ENCODE measurements at places on chromosomes 6 and 20. TPM values are rescaled to one million over a fixed set of nuclear protein-coding genes. Genes with fewer than 3 reads are reported as not detected.

Gene PPP1R3G
- total RNA-seq: 3.0 TPM

Gene HMGCLL1
- total RNA-seq: 0.93 TPM

Gene DNAH8
- under 0.01 TPM for total RNA-seq

Gene TUBB
- 533 TPM for total RNA-seq

- peaks cover 6% of the 10 kb centered on the region for H3K36me3 ChIP-seq
- no peak for DNase-seq
- no peak overlapping the region for H3K4me3 ChIP-seq
- no peaks in the 10 kb centered on the region for H3K27me3 ChIP-seq
Observed at GRCh38 chr6:139165324-139165723, 30.4 kb downstream of the HECA start.

GRCh38 chr20:33796907-33797544 is 14.1 kb upstream of the CHMP4B start:
- no peak overlapping the region for H3K4me3 ChIP-seq
- no peak for DNase-seq

DNA sequence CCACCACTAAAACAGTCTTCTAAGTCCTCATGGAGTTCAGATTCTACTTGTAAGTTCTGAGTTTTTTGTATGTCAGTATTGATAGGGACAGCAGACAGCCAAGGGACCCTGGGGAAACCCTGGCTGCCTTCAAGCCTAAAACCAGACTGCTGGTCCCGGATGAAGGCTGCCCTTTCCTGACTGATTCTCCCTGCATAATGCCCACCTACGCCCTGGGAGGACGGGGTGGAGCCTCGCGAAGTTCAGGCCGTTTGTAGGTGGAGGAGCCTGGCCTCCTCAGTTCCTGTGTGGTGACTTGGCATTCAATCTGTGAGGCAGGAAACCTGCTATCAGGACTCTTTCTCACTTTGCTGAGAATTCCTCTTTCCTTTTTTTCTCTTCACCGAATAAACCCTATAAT is 120.3 kb upstream of the LGSN start:
- no peaks in the 10 kb centered on the region for H3K4me1 ChIP-seq
- no peak for DNase-seq
- H3K27ac ChIP-seq: no peak overlapping the region
- H3K27me3 ChIP-seq: no peaks in the 10 kb centered on the region

- no peak overlapping the region for H3K27ac ChIP-seq
- H3K27me3 ChIP-seq: no peaks in the 10 kb centered on the region
- no peak for DNase-seq
- no peaks in the 10 kb centered on the region for H3K4me1 ChIP-seq
- H3K36me3 ChIP-seq: no peaks in the 10 kb centered on the region
Observed at GRCh38 chr20:13654463-13655023, 15.8 kb upstream of the TASP1 start.

GRCh38 chr20:50746138-50746940 is 15.0 kb downstream of the PARD6B start:
- H3K27me3 ChIP-seq: no peaks in the 10 kb centered on the region

DNA sequence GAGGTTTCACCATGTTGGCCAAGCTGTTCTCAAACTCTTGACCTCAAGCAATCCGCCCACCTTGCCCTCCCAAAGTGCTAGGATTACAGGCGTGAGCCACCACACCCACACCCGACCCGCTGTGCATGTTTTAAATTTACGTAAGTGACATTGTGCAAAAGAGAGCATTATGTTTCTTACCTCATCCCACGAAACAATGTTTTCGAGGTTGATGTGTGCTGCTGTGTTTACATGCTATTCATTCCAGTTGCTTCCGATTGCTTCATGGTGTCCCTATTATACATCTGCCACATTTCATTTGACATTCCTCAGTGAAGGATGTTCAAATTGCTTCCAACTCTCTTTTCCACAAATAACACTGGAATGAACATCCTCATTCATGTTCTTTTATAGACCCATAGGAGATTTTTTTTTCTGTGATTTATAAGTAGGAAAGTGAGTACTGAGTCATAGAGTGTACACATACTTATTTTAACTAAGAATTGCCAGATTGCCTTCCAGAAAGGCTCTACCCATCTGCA is 403.9 kb upstream of the JARID2 start:
- no peaks in the 10 kb centered on the region for H3K27me3 ChIP-seq
- no peak overlapping the region for H3K4me3 ChIP-seq
- no peak overlapping the region for H3K27ac ChIP-seq
- DNase-seq: no peak

- no peaks in the 10 kb centered on the region for H3K4me1 ChIP-seq
- peak overlapping the region; percentile 33 for H3K27ac ChIP-seq
- DNase-seq: no peak
Observed at GRCh38 chr6:57262901-57263694, 41.0 kb upstream of the RAB23 start.

GRCh38 chr20:58677079-58677604 is 15.5 kb upstream of the NPEPL1 start:
- no peak for DNase-seq
- H3K27ac ChIP-seq: no peak overlapping the region
- H3K4me1 ChIP-seq: no peaks in the 10 kb centered on the region
- no peaks in the 10 kb centered on the region for H3K27me3 ChIP-seq
- no peak overlapping the region for H3K4me3 ChIP-seq

DNA sequence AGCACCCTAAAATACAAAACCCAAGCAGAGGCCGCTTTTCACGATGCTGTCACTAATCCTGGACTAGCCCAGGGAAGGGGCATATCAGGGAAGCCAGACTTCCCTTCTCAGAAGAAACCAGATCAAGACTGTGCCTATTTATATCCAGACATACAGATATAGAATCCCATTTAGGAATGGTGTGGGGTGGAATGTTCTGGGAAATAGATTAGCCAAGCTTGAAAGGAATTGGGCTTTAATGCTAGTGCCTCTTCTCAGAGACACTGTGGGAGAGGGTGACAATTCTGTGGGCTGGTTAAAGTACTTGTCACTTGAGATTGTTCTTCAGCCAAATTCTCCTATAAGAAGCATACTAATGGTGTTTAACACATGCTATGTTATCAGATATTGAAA is 45.5 kb downstream of the SNAP25 start:
- H3K4me3 ChIP-seq: no peak overlapping the region
- H3K4me1 ChIP-seq: peaks cover 13% of the 10 kb centered on the region
- DNase-seq: no peak
- H3K27me3 ChIP-seq: no peaks in the 10 kb centered on the region

- H3K36me3 ChIP-seq: no peaks in the 10 kb centered on the region
- peaks cover 34% of the 10 kb centered on the region for H3K4me1 ChIP-seq
- H3K4me3 ChIP-seq: no peak overlapping the region
- H3K27me3 ChIP-seq: no peaks in the 10 kb centered on the region
- no peak for DNase-seq
- peak overlapping the region; percentile 28 for H3K27ac ChIP-seq
Observed at GRCh38 chr6:150627585-150628025, 27.9 kb downstream of the PLEKHG1 start.

DNA sequence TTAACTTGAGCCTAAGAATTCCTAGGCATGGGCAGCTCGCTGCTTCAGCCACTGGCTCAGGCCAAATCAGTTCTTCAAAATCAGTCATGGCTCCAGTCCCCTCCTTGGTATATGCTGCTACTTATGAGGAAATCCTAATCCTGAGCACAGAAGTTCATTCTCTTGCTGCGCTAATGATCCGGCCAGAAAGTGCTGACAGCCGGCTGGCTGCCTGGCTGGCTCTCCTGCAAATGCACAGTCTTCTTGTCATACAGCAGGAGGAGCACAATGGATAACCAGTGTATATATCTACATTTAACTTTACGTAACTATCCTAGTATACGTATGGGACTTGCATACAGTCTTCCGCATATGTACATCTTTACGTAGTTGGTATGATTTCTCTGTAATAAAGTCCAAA is 500.8 kb downstream of the PRKN start:
- no peaks in the 10 kb centered on the region for H3K4me1 ChIP-seq
- no peak overlapping the region for H3K27ac ChIP-seq
- no peak overlapping the region for H3K4me3 ChIP-seq

GRCh38 chr6:22145823-22146677 is 150.8 kb downstream of the PRL start:
- no peak overlapping the region for H3K27ac ChIP-seq
- no peaks in the 10 kb centered on the region for H3K27me3 ChIP-seq
- no peaks in the 10 kb centered on the region for H3K36me3 ChIP-seq
- no peak overlapping the region for H3K4me3 ChIP-seq
- DNase-seq: no peak
- no peaks in the 10 kb centered on the region for H3K4me1 ChIP-seq

GRCh38 chr6:168496997-168497331 is 56.0 kb downstream of the SMOC2 start:
- no peaks in the 10 kb centered on the region for H3K36me3 ChIP-seq
- no peak overlapping the region for H3K4me3 ChIP-seq
- DNase-seq: no peak
- H3K27ac ChIP-seq: no peak overlapping the region
- H3K4me1 ChIP-seq: no peaks in the 10 kb centered on the region
- no peaks in the 10 kb centered on the region for H3K27me3 ChIP-seq
